ENCODE measurements at places on chromosomes 12 and 14.

- no peak for DNase-seq
Observed at GRCh38 chr12:3920351-3921150, 47.4 kb upstream of the PARP11 start.

- no peak for DNase-seq
Observed at GRCh38 chr12:71503579-71504391, 64.2 kb downstream of the LGR5 start.

DNA sequence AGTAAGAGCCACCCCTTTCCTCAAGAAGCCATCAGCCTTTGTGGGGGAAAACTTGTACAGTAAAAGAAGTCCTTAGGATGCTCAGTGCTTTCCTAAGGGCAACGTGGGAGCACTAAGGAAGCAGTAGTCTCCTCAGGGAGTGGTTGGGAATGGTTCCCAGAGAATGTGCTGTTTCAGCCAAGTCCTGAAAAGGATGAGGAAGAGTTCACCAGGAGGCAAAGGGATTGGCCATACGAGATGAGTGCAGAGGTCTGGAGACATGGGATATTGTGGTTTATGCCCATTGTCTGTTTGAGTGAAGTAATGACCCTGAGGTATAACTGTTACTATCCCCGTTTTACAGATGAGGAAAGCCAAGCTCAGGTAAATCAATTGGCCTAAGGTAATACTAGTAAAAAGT lies 86.0 kb upstream of the ATF1 start:
- DNase-seq: no peak

DNA sequence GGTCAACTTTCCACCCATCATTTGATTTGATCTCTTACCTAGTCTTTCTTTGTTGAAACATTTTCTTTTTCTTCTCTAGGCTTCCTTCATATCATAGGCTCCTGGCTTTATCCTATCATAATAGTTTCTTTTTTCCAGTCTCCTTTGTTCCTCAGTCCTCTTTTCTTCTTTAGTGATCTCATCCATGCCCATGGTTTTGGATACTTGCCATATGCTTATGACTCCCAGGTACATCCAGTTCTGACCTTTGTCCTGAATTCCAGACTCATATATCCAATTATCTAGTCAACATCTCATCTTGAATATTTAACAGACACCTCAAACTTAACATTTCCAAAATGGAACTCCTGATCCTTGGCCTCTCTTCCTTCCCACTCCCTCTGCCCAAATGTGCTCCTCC lies 36.1 kb upstream of the KRAS start:
- DNase-seq: no peak

- DNase-seq: no peak
Observed at GRCh38 chr14:65035049-65035448, 48.4 kb downstream of the FNTB start.

DNA sequence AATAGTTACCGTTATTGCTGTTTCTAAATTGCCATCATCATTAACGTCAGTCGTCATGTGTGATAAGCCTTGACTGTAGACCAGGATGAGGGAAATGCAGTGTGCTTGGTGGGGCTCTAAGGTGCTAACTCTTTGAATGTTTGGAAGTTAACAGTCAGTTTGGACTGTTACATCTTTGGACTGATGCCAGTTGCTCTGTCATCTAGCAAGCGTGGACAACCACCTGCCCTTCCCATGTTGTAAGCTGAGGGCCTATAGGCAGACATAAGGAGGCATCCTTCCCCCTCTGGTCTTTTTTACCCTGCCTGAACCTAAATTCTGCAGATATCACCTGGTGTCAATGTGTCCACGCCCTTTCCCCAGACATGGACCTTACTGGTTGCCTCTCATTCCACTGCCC lies 94.4 kb downstream of the PPP2R5C start:
- DNase-seq: no peak

DNA sequence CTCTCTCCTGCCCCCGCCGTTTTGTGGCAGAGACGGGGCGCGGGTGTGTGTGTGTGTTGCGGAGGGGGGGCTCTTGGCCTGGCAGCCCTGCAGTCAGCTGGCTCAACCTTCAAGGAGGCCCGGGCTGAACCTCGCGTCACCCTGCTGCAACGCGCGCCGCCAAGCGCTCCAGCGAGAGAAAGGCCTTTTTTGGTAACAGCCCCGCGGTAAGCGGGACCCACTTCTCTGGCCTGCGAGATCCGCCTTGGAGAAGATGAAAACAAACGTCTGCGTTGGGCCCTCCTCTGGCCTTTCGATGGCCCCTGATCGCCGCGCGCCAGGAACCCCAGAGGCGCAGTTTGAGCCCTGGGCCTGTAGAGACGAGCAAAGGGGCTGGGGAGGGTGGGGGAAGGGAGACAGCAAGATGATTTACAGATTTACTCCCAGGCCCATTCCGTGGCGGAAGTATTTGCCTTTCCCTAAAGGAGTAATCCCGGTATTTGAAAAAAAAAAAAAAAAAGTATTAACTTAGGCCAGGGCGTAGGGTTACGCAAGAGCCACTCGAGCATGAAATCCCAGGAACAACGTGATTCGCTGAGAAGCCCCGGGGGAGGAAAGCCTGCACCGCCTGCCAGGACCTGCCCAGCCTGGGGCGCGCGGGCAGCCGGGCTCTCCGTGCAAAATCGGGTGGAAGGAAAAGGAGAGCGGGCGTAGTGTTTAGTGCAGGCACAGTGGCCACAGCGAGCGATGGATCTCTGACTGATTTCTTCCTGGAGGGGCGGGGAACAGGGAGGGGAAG lies 4.5 kb upstream of the IRF2BPL start:
- DNase-seq: peak; percentile 70

- no peak for DNase-seq
Observed at GRCh38 chr14:46323404-46323762, 328.2 kb downstream of the RPL10L start.

DNA sequence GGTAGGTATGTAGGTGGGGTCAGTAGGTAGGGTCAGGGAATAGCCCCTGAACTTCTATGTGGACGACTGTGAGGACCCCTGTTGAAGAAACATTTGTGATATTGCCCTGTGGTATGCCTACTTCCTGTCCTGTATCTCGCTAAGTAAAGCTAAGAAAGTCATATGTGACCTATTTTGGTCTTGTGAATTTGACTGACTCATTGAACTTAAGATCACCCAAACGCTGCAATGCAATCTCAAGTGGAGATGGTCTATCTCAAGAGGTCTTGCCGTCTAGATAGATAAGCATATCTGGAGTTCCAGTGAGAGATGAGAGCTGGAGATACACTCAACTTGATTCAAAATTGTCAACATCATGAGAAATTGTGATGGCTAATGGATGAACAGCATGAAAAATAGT lies 73.8 kb downstream of the TRAFD1 start:
- DNase-seq: no peak

DNA sequence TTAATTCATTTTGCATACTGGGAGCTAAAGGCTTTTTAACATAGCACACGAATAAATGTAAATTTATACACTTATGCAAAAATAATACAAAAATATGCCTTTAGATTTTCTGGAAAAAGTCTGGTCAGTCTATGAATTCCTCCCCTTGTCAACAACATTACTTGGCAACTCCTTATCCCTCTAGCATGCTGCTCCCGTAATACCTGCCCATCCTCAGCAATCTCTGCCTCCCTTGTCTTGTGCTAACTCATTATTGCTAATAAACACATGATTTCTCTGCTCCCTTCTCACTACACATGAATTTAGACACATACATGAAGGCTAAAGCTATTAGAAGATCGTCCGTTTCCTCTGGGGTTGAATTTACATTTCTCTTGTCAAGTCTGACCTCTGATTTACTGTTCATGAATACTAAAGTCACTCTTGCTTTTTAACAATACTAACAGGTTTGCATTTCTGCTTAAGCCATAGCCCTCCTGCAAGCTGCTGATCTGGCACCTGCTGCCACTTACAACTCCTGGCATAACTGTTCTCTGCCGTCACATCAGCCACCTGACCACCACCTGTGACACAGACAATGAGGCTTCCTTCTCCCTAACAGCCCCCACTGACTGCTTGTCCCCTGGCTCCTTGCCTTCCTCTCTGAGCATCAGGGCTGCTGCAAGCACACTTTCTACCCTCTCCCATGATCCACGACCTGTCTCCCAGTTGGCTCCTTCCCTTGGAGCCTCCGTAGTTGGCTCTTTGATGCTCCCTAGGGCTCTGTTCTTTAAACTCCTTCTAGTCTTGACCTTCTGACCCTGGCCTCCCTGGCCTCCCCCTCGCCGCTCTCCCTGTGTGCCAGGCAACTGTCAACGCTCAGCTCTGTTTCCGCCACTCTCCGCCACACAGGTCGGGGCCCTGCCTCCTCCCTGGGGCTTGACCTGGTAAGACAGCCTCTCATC lies 177.6 kb downstream of the CALM1 start:
- no peak for DNase-seq

- no peak for DNase-seq
Observed at GRCh38 chr12:112182499-112182898, 57.1 kb downstream of the TRAFD1 start.

DNA sequence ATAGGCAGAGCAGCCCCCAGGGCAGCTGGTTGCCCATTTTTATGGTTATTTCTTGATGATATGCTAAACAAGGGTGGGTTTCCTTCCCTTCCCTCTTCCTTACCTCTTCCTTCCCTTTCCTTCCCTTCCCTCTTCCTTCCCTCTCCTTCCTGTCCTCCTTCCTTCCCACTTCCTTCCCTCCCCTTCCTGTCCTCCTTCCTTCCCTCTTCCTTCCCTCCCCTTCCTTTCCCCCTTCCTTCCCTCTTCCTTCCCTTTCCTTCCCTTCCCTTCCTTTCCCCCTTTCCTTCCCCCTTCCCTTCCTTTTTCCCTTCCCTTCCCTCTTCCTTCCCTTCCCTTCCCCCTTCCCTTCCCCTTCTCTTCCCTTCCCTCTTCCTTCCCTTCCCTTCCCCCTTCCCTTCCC lies 87.7 kb downstream of the MAP1LC3B2 start:
- no peak for DNase-seq

DNA sequence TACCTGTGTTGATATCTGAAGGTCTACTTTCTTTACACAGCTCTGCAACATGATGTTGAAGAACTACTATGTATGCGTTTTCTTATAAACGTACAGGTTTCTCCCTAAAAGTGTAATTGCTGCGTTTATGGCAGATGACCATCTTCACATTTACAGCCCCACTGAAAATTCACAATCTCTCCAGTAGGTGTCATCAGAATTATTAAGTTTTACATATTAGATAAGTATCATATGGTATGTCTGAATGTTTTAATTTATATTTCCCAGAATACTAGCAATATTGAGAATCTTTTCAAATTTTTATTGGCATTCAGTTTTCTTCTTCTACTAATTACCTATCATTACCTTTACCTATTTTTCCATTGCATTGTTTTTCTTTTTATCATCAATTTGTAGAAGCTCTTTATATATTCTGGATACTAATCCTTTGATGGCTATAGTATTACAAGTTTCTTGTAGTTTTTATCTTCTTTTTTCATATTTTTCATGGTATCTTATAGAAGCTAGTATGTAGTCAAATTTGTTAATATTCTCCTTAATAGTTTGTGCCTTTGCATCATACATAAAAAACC lies 123.5 kb downstream of the CAPZA3 start:
- no peak for DNase-seq

GRCh38 chr14:93304771-93305170 lies 28.1 kb downstream of the BTBD7 start:
- DNase-seq: no peak

GRCh38 chr12:88503281-88503703 lies 77.0 kb downstream of the KITLG start:
- DNase-seq: no peak

DNA sequence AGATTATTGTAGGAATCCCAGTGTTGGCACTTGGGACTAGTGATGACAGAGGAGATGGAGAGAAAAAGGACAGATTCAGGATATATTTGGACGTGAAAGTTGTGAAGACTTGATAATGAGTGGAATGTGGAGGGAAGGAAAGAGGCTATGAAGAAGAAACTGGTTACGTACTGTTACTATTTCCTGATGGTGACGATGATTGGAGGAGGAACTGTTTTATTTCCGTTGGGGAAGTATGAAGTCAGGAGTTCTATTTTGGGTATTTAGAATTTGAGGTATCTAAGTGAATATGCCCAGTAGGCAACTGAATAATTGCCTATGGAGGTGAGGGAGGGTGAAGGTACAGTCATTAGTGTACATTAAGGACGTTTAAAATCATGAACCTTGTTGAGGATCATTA lies 207.2 kb downstream of the TMTC2 start:
- DNase-seq: no peak

GRCh38 chr12:52011602-52012214 lies 5.0 kb downstream of the TAMALIN start:
- DNase-seq: no peak

DNA sequence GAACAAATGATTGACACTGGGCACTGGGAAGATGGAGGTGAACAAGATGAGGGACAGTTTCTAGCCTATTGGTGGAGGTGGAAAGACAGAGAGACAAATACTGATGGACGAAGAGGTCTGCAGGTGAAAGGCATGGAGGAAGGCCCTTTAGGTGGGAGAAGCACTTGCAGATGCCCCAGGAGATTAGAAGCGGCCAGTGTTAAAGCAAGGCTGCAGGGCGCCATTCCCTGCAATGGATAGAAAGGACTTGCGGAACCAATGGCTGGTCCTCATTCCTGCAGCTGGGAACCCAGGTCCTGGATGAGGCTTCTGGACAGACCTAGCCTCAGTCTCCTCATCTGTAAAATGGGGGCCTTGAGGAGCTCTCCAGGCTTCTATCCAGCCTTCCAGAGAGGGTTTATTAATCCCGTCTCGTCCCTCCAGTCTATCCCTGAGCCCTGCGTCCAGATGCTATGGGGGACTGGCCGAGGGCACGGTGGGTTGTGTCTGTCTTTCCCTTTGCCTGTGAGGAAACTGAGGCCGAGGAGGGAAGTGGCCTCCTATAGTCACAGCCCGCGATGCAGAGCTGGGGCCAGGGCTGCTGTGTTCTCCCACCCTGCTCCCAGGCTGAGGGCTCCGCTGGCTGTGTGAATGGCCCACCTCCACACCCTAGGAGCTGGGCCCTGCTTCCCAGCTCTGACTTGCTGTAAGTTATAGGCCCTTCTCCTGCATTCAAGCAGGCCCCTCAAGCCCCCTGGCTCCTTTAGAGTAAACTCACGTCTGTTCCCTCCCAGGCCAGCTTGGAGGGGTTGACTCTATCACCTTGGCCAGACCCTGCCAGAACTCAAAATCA lies 33.0 kb downstream of the CYP46A1 start:
- no peak for DNase-seq

- no peak for DNase-seq
Observed at GRCh38 chr12:43836475-43836989, 651 bp downstream of the TMEM117 start.

DNA sequence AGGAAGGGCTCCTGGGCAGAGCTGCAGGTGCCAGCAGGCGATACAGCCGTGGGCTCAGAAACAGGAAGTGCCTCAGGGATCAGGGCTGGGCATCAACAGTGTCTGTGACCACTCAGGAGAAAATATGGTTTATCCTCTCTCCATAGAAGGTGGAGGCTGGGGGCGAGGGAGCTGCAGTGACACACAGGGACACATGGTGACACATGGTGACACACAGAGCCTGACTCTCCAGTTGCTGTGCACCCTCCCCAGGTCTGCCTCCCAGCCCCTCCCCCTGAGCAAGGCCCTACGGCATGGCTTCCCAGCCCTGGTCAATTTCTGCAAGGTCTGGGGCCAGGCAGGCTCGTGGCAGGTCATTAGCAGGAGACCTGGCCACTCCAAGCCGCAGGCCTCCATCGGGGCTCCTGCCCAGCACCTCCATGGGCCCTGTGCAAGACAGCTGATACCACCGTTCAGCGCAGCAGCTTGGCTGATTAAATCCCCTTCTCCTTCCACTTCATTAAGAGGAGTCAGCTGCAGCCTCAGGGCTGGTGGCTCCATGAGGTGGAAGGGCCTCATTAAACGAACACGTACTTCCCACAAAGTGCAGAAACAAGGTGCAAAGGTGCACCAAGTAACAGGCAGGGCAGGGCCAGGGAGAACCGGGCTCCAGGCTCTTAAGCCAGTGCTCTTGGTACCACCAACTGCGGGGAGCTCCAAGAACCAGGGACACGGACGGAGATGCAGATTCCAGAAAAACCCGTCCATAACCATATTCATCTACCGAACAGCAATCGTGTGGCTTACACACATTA lies 60.7 kb downstream of the CCNK start:
- no peak for DNase-seq

Data from T-helper 9 cell (primary cell).